Activated T-helper 9 cell treated with anti-CD3 and anti-CD28 coated beads, Interleukin-2, amount 50 U/mL, for 16 hours (primary cell): ENCODE measurements at places on chromosomes 12 and 14.

- DNase-seq: no peak
These were observed 20.6 kb upstream of the SNRPF start for GRCh38 chr12:95838125-95838524.

DNA sequence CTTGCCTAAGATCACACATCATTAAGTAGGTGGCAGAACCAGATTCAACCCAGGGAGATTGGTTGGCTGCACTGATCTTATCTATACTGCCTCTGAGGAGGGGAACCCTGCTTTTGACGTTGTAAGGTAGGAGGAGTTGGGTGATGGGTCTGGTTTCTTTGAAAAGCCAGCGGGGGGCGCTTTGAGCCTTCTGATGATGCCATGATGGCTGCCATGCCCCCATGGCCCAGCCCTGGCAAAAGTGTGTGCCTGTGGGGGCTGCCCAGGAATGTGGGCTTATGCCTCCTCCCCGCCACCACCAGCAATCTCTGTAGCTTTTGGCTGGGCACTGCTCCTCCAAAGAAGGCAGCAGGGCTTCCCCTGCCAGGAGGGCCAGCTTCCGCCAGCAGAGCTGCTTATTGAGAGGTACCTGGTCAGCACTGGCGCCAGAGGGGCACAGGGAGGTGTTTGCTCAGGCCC, 224.3 kb downstream of the SLC41A2 start:
- DNase-seq: no peak

- DNase-seq: no peak
These were observed 54.4 kb upstream of the RFLNA start for GRCh38 chr12:124240493-124240892.

- DNase-seq: no peak
These were observed 14.5 kb downstream of the OAS2 start for GRCh38 chr12:112992541-112993398.

- no peak for DNase-seq
These were observed 49.2 kb downstream of the SSH1 start for GRCh38 chr12:108807996-108808769.

GRCh38 chr12:87413784-87414183, 615.4 kb downstream of the C12orf50 start:
- no peak for DNase-seq

DNA sequence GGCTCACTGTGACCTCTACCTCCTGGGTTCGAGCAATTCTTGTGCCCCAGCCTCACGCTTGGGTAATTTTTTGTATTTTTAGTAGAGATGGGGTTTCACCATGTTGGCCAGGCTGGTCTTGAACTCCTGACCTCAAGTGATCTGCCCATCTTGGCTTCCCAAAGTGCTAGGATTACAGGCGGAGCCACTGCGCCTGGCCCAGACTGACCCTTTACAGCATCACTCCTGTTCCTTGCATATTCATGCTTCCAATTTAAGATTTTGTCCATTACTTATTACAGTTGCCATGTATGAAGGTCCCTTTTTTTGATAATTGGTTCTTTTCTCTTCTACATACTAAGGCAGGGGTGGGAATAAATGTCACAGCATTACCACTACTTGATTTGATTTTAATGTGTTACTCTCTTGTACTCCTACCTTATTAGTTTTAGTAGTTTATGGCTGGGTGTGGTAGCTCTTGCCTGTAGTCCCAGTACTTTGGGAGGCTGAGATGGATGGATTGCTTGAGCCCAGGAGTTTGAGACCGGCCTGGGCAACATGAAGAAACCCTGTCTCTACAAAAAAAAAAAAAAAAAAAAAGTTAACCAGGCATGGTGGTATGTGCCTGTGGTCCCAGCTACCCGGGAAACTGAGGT, 46.9 kb downstream of the ADIPOR2 start:
- no peak for DNase-seq

- no peak for DNase-seq
These were observed 114.6 kb upstream of the MED13L start for GRCh38 chr12:116392061-116392460.
